Vagina (tissue), 2 donors: ENCODE measurements at places on chromosomes 4 and X.
A peak's percentile ranks its signal among the peaks of the same experiment; 100 is the strongest.

- no peak for DNase-seq
Observed at GRCh38 chrX:130079824-130080406, 30.4 kb downstream of the ELF4 start.

DNA sequence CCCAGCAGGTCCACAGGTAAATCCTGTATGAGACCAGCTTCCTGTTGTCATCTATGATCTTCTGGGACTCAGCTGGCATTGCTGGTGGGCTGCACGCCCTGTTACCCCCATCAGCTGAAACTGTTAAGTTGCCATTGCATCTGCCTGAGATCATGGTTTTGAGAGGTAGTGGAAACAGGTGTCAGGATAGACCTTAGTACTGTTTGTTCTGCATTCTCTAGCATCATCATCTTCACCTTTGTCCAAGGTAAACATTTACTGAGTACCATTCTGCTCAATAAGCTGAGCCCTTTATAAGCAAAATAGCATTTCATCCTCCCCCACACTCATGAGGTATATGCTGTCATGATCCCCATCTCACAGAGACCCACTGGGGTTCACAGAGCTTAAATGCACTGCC is 42.9 kb upstream of the PROM1 start:
- DNase-seq: no peak

DNA sequence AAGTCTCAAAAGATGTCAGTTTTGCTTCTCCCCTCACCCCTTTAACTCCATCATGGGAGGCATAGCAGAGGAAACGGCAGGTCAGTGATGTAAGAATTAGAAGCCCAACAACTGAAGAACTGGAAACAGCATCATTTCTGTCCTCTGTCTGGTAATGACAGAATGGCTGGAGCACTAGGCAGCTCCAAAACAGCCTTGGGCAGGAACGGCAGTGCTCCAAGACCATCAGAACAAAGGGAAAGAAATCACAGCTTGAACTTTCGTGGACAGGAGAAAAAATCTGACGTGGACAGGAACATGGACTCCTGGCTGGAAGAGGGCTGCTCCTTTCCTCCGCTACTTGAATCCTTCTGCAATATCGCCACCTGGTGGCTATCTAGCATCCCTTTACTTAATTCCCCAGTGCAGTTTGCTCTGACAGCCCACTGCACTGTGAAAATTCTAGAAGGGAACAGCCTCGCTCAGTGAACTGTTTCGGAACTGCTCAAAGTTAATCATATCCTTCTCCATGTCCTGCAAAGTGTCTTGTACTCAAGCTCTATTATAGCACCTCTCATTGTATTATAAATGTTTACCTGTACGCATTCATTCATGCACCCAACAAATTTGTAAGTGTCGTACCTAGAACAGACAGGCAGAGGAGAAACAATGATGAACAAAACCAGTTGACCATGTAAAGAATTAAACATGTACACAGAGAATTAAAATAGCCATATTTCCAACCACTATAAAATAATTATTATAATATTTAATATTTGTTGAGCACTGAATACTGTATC is 20.4 kb downstream of the SLC25A53 start:
- no peak for DNase-seq

DNA sequence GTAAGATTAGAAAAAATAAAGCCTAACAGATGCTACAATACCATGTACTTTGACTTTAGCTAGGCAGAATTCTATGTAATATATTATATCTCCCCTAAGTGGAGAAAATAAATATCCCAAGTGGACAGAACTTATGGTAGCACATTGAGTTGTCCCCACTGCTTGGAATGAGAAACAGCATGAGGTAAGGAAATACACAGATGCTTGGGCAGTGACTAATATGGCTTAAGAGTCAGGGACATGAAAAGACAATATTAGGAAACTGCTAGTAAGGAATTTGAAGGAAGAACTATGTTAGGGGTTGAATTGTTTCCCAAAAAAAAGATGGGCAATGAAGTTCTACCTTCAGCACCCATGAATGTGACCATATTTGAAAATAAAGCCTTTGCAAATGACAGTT is 2265.1 kb downstream of the PCDH7 start:
- DNase-seq: no peak

DNA sequence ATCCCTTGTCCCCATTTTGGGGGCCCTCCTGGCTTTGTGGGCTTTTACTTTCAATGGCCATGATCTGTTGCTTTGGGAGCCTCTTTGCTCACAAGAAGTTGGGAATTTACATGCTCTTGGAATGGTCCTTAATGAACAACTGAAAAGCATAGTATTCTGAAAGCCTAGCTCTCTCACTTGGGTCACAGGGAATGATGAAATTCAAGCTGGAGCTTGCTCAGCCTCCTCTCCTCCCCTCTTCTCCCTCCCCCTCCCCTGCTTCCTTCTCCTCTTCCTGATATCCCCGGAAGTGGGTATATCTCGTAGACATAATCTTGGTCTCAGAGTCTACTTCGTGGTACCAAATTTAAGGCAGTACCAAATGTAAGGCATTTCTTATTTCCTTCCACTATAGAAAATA is 400.6 kb upstream of the NR3C2 start:
- no peak for DNase-seq

DNA sequence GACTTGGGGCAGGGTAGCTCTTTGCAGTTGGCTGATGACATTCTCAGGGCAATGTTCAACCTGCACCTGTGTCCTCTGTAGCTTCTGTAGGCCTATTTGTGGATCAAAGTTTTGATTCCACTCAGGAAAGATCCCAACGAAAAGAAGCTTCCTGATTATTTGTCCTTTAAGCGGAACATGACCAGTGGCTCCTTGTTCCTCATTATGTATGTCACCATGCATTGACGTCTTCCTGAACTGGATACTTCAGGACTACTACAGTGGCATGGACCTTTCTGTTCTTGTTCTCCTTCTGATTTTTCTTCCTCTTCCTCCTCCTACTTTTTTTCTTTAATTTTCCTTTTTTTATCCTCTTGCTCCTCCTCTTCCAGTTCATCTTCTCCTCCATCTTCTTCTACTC is 62.4 kb downstream of the NBDY start:
- no peak for DNase-seq

DNA sequence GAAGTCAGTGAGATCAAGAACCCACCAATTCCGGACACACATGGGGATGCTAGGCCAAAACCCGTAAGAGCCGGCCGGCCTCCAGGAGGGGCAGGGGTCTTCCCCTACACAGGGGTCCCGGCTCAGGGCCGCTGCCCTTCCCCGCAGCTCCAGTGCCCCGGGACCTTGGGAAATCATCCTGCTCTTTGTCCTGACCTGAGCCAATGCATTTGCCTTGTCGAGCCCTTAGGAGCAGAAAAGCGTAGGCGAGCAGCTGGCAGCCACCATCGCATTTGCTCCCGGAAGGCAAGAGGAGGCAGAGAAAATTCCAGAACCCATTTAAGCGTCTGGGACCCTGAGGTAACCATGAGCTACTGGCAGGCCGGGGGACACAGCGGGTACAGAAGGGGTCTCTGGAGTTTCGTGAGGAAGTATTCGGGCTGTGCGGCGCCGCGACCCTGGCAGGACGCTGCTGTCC is 7.4 kb upstream of the TNIP2 start:
- peak; percentile 88 for DNase-seq

DNA sequence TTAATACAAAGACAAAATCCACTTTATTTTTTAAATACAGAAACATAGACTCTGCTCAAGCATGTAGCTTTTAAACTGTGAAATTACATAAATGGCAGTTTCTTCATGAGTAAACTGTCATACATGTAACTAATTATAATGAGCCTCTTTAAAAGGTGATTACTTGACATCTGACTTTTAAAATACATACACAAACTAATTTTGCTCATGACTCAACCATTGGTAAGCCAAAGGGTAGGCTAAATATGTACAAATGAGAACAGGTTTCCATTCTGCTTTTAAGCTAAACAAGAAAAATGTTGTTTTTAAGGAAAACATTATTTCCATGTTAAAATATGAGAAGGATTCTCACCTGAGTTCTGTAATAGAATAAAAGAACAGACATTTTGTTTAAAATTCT is 27.9 kb downstream of the CAMK2D start:
- no peak for DNase-seq

DNA sequence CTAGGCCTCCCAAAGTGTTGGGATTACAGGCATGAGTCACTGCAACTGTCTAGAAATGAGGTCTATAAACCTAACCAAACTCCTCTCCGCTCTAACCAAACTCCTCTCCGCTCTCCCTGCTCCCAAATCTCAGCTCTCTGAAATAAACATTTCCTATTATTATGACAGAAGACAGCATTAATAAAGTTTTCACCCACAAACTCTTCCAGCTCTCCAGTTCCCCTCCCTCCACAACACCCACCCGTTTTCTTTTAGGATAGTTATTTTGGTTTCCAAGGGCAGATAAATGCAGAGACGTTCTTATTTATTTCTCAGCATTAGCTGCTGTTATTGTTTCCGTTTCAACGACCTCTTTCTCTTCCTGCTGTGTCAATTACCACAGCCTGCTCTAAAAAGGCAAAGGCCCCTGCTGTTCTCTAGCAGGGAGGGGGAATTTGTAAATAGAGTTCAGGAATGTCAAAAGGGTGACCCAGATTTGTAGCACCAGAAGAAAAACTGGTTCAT is 13.3 kb upstream of the SCD5 start:
- no peak for DNase-seq

DNA sequence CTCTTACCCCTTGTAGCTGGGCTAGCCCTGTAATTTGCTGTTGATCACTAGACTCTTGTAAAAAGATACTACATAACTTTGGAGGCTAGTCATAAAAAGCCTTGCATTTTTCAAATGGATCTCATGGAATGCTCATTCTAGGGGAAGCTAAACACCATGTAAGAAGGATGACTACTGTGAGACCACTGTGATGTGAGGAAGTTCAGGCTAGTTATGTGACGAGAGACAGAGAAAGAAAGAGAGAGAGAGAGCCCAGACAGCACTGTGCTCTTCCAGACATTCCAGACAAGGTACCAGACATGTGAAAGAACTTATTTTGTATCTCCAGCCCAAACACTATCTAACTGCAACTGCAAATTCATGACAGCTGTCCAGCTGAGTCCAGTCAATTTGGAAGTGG is 404.6 kb upstream of the PITX2 start:
- no peak for DNase-seq

DNA sequence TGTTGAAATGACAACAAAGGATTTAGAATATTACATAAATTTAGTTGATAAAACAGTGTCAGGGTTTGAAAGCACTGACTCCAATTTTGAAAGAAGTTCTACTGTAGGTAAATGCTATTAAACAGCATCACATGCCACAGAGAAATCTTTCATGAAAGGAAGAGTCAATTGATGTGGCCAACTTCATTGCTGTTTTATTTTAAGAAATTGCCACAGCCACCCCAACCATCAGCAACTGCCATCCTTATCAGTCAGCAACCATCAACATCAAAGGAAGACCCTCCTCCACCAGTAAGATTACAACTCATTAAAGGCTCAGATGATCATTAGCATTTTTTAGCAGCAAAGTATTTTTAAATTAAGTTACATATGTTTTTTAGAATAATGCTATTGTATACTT is 54.6 kb upstream of the RAB9B start:
- DNase-seq: no peak

GRCh38 chrX:86829786-86830185 is 681.5 kb downstream of the DACH2 start:
- DNase-seq: no peak

DNA sequence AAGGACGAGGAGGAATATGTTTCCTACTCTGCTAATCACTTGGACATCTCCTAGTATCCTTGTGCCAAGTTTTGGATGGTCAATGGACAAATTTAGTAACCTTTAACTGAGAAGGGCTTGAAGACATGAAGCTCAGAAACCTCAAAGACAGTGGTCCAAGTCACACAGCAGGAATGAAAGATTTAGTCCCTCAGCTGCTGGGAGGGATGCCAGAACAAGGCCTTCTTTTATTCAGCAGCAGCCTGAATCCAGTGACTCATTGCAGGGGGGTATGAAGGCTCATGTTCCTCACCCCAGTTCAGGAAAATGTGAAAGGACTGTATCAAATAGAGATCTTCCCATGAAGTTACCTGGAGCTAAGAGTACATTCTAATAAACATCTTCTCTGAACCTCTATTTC is 214.9 kb upstream of the UGT8 start:
- DNase-seq: no peak

GRCh38 chrX:51257490-51257889 is 75.1 kb upstream of the NUDT10 start:
- no peak for DNase-seq

GRCh38 chr4:124484008-124484407 is 228.5 kb downstream of the ANKRD50 start:
- DNase-seq: no peak

DNA sequence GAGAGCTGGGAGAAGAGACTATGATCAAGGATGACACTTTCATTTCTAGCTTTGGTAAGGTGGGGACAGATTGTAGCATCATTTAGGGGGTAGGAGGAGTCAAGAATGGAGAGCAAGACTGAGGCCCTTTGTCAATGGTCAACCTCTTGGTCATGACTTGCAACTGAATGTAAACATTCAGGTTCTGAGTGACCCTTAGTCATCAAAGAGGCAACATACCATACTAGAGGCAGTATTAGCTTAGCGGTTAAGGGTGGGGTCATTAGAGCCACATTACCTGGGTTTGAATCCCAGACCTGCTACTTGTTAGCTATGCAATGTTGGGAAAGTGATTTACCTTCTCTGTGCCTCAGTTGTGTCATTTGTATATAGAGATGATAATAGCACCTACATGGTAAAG is 76.5 kb downstream of the MED28 start:
- no peak for DNase-seq

- DNase-seq: peak; percentile 83
Observed at GRCh38 chrX:150363561-150364346, 637 bp downstream of the MAMLD1 start.

- no peak for DNase-seq
Observed at GRCh38 chrX:2828344-2828958, at the start of gene GYG2. Gene GYG2, plus strand, starts transcription at chrX:2828930. Its CDS starts 1,259 bp downstream, at chrX:2830189.

DNA sequence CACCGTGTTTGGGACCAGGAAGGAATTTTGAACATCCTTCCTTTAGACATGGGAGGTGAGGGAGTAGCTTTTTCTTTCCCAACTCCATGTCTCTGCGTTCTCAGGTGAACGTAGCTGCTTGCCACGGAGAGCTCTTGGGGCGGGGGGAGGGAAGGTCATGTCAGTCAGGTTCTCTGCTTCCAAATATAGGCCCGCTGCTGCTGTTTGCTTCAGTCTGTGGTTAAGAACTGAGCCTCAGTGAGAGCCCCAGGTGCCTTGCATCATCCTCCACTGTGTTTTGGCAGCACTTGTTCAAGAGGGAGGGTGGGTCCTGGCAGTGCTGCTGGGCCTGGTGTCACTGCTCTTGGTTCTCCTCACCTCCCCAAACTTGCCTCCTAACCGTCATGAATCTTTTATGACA is 46.5 kb downstream of the HADH start:
- no peak for DNase-seq

DNA sequence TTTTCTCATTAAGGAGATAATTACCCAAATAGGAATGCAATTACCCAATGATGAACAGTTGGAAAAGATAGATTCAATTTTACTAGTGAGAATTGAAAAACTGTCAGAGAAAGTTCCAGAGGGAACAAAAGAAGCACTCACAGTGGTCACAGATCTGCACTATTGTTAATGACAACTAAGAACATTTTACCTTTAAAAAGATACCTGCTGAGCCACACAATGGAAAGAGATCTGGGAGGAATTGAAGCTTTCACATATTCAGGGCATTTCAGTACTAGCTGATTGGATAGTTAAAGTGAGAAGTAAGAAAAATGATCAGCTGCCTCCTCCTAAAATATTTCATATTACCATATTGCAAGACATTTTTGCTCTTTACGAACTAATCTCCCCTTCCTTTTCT is 1822.2 kb downstream of the STIM2 start:
- DNase-seq: no peak

- DNase-seq: no peak
Observed at GRCh38 chr4:40502220-40502619, 127.4 kb downstream of the RBM47 start.
